ENCODE measurements at places on chromosomes 4 and X.

DNA sequence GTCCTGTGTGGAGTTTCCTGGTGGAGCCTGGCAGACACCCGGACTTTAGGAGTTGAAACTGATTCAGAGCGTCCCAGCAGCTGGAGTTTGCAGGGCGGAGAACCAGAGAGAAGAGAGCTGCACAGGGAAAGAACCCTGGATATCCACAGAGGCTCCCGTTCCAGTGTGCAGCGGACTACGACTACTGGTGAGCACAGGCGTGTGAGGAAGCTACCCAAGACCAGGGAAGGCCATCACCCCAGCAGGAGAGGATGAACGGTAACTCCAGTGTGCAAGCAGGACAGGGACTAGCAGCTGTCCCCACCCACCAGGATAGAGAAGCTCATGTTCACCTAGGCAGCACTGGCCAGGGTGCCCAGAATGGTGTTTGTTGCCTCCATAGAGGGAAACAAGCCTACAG lies 2.3 kb downstream of the LAGE3 start:
- no peak for ATAC-seq

DNA sequence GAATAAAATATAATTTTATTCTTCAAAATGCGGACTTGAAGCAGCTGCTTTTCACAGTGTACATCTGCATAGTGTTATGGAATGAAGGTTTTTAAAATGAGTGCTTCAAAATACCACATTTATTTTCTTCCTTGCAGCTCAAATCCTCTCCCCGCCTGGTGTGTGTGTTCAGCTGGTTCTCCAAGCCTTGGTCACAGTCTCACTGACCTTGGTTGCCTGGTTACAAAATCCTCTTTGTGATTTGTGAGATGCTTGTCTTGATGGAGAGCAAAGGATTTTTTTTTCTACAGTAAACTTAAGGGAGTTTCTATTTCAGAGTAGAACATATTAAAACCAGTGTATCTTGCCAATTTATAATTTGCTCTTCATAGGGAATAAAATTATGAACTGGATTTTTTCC lies 139.2 kb downstream of the PCDH18 start:
- peak; percentile 66 for ATAC-seq

- ATAC-seq, result no peak
Observed at GRCh38 chrX:17030092-17030491, 83.6 kb downstream of the REPS2 start.

- ATAC-seq, result no peak
Observed at GRCh38 chr4:110034026-110034393, 121.3 kb downstream of the EGF start.

GRCh38 chrX:117743469-117744251 lies 372.9 kb downstream of the KLHL13 start:
- 0 out of 3 replicates have a peak, but pooled peaks have one; percentile 24 for ATAC-seq

DNA sequence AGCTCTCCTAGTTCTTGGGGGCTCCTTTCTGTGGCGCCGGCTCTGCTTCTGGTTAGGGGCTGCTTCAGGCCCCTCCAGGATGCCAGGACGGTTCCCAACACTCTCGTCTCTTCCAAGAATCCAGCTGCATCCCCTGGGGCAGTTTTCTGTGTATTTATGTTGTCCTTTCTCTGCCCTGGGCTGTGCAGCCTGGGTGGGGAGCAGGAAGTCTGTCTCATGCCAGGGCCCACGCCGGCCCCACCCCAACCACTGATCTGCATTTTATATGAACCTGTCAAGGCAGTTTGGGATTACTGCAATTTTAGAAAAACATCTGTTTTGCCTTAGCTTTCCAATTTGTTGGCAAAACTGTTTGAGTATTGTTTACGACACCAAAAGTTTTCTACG lies 14.6 kb downstream of the CTBP1 start:
- ATAC-seq, result no peak

DNA sequence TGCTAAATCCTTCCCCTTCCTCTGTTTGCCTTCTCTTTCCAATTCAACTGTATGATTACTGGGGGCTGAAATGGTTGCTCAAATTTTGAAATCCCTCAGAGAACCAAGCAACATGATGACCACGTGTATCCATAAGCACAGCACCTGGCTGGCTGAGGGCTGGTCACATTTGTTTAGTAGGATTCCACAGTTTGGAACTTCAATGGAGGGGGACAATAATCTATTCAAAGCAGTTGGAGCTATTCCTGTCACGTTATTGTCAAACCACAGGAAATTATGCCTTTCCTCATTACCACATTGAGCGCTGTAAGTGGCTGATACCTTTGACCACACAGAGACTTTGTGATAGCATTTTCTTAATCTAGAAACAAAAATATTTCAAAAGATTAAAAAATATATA lies 7.0 kb downstream of the TMSB4X start:
- no peak for ATAC-seq

DNA sequence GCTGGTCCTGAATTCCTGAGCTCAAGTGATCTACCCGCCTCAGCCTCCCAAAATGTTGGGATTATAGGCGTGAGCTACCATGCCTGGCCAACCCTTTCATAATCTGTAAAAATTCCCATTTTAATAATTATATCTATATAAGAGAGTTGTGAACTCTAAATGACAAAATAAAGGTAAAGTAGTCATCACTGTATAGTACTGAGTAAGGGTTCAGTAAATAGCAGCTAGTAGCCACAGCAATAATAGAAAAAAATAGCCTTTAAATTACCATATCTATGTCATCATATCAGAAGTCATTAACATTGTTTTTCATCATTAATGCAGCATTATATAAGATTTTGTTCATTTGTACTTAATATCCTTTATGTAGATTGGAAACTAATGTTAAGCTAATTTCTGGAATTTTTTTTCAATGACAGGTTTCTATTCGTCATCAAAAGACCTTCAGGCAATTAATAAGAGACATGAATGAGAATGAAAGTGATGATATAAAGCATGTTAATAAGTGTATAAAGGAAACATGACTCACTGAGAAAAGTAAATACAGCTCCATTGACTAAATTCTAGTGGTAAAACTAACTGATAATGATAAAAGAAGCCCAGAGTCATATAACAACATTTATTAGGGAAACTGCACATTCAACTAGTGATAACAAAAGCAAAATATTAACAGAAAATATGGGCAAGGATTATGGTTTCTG lies 85.9 kb upstream of the UGT8 start:
- no peak for ATAC-seq

GRCh38 chr4:52036886-52037530 lies 1.1 kb downstream of the SGCB start:
- no peak for ATAC-seq

DNA sequence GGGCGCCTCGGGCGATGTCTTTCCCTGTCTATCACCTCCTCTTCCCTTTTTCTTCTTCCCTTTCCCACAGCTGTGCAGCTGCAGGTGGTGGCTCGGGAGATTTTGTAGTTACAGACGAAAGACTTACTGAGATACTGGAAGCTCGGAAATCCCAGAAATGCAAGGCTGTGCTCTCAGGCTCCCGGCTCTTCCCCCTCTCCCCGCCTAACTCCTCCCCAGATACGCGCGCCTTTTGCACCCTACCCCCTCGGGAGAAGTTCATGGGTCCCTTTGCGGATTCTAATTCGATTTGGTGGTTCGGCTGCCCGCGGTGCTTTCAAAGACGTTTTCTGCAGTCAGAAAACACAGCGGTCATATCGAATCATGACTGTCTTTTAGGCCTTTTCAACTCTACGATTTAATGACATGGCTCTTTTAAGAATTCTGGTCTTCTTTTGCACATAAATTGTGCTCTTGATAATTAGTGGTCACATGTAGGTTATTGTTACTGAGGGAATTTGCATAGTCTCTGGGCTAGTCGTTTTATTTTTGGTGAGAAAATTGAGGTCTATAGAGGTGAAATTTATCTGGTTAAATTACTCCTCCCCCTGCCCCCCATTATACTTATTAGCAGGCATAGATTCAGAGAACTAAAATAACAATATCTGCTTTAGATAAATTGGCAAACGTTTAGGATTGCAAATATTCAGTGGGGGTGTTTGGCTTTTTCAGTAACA lies 1.6 kb downstream of the SEPTIN11 start:
- peak; percentile 4 for ATAC-seq

- ATAC-seq, result no peak
Observed at GRCh38 chr4:142331646-142332045, 514.5 kb downstream of the INPP4B start.

GRCh38 chr4:12697970-12698369 lies 786.2 kb downstream of the RAB28 start:
- ATAC-seq, result no peak

- no peak for ATAC-seq
Observed at GRCh38 chr4:104447294-104447693, 47.4 kb downstream of the CXXC4 start.

DNA sequence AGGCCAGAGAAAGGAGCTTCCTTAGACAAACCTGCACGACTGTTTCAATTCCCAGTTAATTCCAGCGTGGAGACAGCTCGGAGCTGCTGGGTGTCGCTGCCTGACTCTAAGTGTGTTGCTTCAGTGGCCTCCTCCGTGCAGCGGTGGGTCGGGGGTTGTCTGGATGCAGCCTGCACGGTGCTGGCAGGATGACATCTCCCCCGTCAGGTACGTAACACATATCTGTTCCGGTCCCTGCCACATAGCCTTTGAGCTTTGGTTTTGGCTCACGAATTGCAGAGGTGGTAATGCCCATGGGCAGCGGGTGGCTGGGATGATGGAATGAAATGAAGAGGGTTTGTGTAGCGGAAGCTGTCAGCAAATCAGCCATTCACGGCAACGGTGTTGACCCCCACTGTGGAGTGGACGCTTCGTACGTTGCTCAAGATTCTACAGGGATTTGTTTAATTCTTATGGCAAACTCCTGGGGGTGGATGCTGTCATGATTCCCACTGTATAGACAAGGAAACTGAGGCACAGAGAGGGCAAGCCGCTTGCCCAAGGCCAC lies 33.7 kb upstream of the HMX1 start:
- no peak for ATAC-seq

DNA sequence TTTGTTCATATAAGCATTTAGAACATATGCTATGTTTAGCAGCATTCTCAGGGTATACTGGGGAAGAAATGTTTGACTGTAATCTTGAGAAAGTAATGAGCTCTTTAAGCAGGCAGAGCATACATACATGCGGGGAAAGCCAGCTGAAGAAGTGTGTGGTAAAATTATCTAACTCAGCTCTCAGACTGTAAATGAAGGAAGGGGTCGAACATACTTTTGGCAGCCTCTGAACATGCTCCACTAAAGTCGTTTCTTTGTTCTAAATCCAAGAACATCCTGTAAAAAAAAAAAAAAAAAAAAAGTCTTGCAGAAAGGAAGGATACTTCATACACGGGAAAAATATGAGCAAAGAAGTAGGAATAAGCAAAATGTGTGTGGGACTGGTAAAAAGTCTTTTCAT lies 224.8 kb downstream of the GRID2 start:
- ATAC-seq, result no peak

- ATAC-seq, result no peak
Observed at GRCh38 chr4:3184725-3185124, 64.2 kb upstream of the MSANTD1 start.

DNA sequence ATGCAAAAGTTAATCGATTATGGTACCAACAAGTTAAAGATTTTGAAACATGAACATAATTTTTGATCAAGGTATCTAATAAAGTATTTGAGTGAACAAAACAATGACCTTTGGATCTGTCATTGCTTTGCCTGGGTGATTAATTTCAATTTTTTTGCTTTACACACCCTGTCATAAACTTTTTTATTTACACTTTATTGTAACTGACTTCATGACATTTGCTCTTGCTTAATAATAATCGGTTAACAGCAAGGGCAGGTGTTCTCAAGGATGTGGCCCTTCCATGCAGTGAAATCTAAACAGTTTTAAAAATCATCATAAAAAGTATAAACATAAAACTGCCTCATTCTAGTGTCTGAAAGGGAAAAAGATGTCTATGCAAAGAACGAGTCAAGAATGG lies 24.1 kb downstream of the ATOH1 start:
- no peak for ATAC-seq

- peak; percentile 47 for ATAC-seq
Observed at GRCh38 chrX:139864640-139865039, 68.2 kb downstream of the ATP11C start.

DNA sequence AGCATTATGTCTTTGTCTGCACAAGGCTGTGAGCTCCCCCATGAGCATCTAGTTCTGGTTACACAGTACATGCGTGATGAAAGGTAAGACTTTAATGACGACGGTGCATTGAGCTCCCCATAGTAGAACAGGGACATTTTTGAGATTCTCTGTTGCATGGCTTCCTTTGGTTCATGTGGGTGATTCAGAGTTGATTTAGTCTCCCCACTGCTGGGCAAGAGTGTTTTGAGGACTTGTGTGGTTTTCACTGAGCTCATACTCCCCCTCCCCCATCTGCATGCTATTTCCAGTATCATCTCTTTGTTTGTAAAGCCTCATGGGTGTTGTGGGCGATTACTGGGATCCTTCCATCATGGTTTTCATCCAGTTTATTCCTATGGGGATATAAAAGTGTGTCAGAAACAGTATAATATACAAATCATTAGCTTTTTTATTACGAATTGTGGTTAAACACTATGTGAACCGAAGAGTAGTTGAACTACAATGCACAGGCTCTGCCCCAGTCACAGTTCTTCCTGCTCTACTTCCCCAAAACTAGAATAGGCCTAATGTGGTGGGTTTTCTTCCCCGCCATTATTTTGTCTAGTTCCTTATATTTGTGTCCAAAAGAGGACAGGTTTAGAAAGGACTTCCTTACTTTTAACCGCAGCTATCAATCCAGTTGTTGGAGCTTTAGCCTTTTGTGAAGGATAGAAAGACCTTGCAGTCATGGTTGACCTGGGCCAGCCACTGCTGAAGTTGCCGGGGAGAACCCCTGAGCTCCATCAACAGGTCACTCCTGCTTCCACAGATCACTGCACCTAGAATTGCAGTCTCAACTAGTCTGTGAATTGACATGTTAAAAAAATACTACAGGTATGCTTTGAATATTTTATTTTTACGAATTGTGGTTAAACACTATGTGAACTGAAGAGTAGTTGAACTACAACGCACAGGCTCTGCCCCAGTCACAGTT lies 30.4 kb downstream of the KIT start:
- no peak for ATAC-seq

DNA sequence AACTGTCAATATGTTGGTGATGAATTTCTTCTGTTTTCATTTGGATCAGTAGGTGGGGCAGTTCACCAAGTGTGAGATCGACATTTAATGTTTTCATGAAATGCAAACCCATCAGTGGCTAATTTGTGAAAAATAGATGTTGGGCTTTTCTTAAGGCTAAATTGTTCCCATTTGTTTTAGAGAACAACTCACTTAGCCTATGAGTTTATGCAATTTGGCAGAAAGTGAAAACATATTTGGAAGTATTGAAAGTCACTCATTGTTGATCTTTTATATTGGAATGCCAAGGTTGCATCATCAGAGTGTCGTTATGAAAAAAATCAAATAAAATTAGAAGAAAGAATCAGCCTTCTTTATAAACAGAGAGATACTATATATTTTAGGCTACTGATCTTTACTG lies 132.4 kb downstream of the RPA4 start:
- no peak for ATAC-seq

GRCh38 chr4:105555409-105555808 lies 3.0 kb downstream of the ARHGEF38 start:
- ATAC-seq, result no peak

- ATAC-seq, result no peak
Observed at GRCh38 chr4:2217726-2218125, 24.2 kb downstream of the HAUS3 start.

- ATAC-seq, result no peak
Observed at GRCh38 chr4:144584428-144584827, 61.5 kb upstream of the HHIP start.

- no peak for ATAC-seq
Observed at GRCh38 chrX:111460607-111461006, 48.6 kb upstream of the DCX start.

- no peak for ATAC-seq
Observed at GRCh38 chrX:55487143-55487542, 2.5 kb downstream of the USP51 start.

- ATAC-seq, result no peak
Observed at GRCh38 chr4:18041114-18041513, 19.6 kb upstream of the LCORL start.

GRCh38 chrX:18973527-18974192 lies 10.3 kb downstream of the PHKA2 start:
- ATAC-seq, result no peak

Data from SK-N-SH treated with all-trans-retinoic acid at 6 μM for 48 hours (cell line).